Cortex of kidney (tissue), 1 donor: ENCODE measurements at places on chromosomes 4 and X.

DNA sequence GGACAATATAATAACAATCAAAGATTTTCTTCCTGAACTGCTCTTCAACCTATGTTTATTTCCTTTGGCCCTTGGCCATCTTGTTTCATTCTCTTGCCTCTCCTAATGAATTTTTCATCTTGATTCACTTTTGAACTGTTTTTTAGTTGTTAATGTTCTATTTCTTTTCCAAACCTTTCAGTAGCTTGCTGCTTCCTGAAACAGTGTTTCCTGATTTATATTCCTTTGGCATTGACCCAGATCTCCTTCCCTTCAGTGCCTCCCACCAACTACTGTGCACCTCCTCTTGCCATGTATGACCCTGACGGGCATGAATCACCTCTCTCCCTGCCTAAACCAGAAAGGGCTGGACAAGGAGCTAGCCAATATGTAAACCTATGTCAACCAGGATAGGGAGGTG, 25.6 kb upstream of the SPP1 start:
- DNase-seq: no peak

DNA sequence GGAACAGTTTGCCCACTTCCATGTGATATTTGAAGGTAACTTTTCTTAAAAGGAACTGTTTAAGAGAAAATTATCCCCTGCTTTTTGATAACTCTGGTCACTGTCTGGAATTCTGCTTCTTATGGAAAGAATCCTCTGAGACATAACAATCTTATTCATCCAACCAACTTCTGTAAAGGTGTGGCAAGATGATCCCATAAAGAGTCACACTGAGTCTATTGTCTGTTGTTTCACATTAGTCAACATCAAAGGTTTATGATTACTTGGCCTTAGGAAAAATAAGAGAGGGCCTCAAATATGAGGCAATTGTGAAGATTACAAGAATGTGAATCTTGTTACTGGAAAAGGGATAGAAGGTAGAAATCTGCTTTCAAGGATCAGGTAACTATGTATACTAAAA, 88.0 kb upstream of the MAGEB18 start:
- DNase-seq: no peak

DNA sequence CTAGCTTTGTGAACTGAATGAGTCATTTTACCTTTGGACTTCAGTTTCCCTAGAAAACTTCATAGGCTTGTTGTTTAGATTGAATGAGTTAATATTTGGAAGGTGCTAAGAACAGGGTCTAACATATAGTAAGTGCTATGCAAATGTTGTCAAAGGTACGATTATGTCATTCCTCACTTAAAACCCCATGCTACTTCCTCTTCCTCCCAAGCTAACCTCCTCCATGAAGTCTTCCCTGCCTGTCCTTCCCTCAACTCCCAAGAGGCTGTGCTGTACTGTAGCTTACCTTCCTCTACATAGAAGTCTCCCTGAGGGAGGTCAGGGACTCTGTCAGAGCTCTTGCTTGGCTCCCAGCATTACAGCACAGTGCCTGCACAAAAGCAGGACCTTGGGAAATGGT, 103.4 kb upstream of the PJA1 start:
- no peak for DNase-seq

DNA sequence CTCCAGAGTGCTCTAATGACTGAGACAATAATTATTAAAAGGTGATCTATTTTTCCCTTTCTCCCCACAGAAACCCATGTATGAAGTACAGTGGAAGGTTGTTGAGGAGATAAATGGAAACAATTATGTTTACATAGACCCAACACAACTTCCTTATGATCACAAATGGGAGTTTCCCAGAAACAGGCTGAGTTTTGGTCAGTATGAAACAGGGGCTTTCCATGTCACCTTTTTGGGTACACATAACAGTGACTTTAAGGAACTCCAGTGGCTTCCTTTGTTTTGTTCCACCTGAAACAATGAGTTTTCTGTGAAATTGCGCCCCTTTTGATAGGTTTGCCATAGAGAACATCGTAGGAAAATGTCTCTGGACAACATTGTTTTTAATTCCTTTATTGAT, 69.6 kb downstream of the KIT start:
- DNase-seq: no peak

DNA sequence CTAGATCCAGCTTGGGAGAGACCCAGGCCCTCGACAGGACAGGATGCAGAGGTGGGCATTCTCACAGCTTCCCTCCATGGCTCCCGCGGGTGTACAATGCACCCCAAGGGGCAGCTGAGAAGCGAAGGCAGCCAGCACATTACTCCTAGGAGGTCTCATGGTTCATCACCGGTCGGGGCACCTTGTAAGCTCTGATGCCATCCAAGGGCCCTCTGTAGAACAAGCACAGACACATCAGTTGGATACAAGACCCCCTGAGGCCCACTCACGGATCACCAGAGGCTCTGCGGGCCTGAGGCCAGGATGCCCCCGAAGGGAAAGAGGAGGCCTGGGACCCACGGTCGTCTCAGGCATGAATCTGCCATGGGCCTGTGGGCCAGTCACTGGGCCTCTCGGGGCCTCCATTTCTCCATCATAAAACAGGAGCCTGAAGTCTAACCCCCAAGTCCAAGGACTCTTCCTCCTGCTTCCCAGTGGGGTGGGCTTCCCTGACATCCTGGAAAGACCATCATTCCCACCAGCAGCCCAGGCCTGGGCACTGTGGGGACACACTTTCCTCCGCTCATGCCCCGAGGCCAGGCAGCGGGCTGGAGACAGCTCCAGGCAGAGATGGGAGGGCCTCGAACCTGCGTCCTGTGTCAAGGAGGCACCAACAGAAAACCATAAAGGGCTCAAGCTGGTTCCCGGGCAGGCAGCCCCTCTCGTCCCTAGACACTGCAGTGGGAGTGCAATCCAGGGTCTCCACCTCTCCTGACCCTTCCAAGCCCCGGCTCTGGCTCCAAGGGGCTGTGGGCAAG, 20.1 kb downstream of the HMX1 start:
- no peak for DNase-seq

DNA sequence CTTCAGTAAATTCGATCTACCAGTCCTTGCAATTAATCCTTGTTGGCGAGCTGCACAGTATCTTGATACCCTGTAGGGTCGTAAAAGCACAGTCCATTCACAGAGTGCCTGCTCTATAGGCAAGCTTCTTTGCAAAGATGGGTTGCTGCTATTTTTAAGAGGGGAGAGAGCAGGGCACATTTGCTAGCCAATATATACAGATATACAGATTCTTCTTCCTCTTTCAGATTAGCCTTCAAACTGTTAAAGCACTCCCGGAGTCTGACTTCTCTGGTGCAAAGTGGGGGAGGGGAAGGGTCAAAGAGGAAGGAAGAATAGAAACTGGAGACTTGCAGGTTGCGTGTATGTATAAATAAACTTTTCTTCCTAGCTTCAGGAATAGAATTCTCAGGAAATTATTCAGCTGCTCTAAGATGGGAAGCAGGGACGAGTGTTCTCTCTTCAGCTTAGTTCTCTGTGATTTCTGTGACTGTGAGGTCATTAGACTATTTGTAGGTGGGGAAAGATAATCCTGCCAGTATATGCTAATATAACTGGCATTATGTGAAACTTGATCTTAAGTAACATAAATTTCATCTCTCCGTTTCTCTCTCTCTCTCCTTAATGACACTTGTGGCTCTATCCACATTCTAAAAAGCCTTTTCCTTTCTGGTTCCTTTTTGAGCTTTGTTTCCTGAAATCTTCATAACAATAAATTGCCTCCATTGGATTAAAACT, at the start of gene CYSLTR1:
CYSLTR1 (minus strand) TSS at position 242 of the 717 bp plus-strand sequence. CDS start 53,865 bp downstream, outside the sequence.
- DNase-seq: no peak

DNA sequence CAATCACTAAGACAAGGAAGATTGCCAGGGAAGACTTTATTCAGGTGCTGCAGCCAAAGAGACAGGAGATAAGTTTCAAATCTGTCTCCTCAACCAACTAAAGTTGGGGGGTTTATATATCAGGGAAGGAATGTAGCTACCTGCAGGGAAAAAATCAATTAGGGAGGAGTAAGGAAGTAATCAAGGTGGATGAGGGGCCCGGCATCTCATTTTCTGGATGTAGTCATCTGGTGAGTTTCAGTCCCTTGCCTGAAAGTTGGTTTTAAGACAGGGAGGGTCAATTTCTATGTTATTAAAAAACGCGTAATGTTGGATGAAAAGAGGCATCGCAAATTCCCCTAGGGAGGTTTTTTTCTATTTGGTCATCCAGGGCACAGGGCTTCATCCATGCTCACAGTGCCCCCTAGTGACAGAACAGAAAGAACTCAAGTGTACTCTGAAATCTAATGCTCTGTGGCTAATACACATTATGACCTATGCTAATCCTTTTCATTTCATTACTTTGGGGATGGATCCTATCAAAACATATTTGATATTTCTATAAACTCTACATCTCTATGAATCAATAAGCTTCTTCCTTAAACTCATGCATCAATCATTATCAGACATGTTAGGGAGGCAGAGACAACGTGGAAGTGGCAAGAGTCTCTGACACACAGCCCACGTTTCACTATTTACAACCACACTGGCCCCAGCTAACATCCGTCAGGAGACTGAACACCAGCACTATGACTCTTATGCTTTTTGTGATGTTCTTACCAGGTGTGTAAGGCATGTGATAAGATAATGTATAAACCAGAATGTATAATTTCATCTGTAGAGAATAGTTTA, 1577.0 kb upstream of the TENM3 start:
- no peak for DNase-seq
